ENCODE measurements at places on chromosomes 12 and 14. TPM values are rescaled to one million over a fixed set of nuclear protein-coding genes. Genes with fewer than 3 reads are reported as not detected.

GRCh38 chr14:91140672-91141071 is 26.8 kb downstream of the DGLUCY start:
- ATAC-seq, result no peak

DNA sequence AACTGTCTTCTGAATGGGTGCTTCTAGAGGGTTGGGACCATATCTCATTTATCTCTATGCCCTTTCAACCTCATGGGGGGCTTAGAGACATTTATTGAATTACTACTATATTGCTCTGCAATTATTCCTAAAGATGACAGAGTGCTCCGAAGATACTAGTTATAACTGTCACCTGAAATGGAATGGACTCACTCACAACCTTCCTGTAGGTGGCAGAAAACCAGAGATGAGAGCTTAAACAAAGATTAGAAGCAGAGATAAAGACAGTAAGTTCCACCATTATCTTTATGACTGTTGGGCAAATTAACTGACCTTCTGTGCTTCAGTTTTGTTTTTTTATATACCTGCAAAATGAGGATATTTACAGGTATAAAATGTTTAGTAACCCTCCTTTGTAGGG is 31.5 kb upstream of the GTF2A1 start:
- no peak for ATAC-seq

- ATAC-seq, result no peak
Observed at GRCh38 chr12:51306507-51306906, 17.5 kb downstream of the BIN2 start.

- ATAC-seq, result no peak
Observed at GRCh38 chr14:96162741-96163140, 41.9 kb upstream of the BDKRB2 start.

DNA sequence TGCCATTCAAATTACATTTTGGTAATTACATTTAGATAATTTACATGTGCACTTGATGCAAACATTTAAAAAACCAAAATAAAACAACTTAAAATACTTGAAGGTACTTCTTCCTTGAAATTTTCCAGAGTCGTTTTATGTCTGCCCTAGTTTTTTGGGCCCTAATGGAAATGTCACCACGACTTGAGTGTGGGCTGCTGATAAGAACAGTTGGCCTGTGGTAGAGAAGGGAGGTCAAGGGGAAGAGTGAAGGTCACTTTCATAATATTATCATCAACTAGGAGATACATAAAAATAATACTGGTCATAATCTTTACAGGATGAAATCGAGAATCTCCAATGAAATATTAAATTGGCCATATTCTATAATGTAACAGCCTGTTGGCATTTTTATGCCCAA is 23.1 kb downstream of the ZDHHC17 start:
- ATAC-seq, result no peak

- ATAC-seq, result no peak
Observed at GRCh38 chr14:51224551-51224950, 15.5 kb upstream of the TMX1 start.

DNA sequence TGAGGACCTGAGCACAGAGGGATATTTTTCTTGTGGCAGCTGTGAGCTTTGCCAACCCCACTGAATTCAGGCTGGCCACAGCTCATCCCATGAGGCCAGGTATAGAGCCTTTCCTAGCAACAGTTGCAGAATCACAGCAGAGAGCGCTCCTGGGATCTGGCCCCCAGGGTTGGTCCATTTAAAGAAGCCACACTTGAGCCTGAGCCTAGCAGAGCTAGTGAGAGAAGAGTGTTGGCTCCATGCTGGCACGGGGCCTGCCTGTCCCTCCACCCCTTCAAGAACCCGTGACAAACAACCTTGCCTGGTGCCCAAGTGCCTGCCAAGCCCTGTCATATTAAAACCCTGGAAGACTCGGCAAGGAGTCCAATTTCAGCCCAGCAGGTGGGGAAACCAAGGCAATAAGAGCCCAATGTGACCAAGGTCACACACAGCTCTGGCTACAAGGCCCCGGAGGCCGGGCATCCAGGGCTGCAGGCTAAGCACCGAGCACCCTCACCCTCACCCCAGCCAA is 91.6 kb downstream of the LRRC74A start:
- ATAC-seq, result no peak

- ATAC-seq, result no peak
Observed at GRCh38 chr14:88470542-88471440, 84.0 kb downstream of the PTPN21 start.

DNA sequence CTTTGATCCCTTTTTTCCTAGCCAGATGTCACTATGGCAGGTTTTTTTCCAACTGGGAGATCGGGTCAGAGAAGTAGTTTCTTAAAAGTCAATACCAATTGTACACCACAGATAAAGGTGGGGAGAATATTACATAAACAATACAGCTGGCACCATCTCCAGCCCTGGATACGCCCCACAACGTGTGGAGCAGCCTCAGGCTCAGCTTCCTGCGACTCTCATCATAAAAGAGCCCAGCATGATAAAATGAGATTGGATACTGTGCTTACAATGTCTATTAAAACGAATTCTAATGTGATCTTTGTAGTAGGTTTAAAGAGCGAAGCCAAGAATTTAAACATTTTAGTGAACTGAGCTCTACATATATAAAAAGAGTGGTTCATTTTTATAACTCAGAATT is 21.5 kb downstream of the EFCAB11 start:
- no peak for ATAC-seq

- ATAC-seq, result peak; percentile 51
Observed at GRCh38 chr12:4421590-4422031, 24.0 kb downstream of the FGF6 start.

- peak; percentile 96 for ATAC-seq
Observed at GRCh38 chr12:7832059-7832696, 40.5 kb downstream of the SLC2A14 start.

DNA sequence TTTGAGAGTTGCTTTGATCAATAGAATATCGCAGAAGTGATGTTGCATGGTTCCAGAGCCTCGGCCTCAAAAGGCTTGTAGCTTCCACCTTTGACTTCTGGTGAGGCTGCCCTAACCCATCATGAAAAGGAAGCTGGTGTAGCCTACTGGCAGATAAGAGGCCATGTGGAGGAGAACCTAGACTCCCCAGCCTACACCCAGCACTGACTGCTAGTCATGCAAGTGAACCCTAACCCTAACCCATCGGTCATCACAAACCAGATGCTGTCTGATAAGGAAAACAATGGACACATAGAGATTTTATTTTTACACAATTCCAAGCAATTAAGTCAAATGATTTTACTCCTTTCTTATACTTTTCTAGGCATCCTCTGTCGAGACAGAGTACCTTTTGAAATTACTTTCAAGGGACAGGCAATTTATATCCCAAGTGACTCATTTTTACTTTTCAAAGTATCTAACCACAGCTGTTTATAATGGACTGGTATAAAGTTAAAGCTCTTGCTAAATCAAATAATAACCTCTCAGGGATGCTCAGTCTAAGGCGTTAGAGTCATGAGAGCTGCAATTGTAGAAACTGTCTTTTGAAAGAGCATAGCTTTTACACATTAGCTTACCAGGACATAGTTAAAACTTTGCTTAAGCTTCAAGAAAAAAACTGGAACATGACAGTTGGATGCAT is 17.6 kb downstream of the PTPRB start:
- no peak for ATAC-seq

DNA sequence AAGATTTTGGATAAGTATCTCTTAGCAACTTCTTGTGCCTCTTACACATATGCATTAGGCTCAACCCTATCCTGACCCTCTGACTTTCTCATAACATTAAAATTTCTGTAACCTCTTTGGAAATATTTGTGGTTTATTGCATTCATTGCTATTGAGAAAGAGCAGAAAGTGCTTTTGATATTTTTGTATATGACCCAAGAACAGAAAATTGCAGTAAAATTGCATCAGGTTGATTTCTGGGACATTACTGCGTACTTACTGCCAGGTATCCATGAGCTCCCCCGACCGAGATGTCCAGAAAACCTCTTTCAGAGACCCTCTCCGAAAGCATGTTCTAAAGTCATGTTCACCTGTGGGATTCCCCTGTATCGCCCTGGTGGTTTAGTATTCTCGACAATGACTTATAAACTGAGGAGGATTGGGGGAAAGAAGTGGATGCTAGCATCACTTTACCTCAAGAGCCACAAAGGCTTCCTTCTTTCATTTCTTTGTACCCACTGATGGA is 14.5 kb upstream of the IL22 start:
- peak; percentile 73 for ATAC-seq

DNA sequence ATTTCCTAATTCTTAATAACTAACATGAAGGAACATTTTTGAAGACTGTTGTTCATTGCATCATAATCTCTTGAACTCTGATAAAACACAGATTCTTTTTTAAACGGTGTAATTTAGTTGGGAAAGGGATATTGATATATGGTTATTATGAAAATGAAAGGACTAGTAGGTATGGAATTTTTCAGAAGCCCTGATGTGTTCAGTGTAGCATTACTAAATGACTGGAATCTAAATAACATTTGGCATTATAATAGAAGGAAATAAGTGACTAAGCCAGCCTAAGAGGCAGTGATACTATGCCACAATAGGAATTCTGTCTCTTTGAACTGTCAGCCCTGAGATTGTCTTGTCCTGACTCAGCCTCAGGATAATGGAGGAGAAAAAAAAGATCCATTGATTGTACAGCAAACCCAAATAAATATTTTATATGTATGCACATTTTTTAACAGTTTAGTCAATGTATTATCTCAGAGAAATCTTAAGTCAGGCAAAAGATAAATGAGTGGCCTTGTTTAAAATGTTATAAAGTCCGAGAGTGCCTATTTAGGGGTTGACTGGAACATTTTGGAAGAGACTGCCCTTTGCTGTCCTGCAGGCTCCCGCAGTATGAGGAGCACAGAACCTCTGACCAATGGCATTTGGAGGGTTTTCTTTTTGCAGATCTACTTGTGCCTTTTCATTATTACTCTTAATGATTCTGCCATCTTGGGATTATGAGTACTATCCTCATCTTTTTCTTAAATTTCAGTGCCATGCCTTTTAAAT is 271.2 kb downstream of the EGLN3 start:
- ATAC-seq, result no peak

GRCh38 chr14:38079268-38079667 is 128.4 kb upstream of the SSTR1 start:
- peak; percentile 89 for ATAC-seq

- ATAC-seq, result no peak
Observed at GRCh38 chr12:56122637-56123036, 4.6 kb downstream of the ZC3H10 start.

- no peak for ATAC-seq
Observed at GRCh38 chr12:13576935-13577500, 380.5 kb downstream of the EMP1 start.

DNA sequence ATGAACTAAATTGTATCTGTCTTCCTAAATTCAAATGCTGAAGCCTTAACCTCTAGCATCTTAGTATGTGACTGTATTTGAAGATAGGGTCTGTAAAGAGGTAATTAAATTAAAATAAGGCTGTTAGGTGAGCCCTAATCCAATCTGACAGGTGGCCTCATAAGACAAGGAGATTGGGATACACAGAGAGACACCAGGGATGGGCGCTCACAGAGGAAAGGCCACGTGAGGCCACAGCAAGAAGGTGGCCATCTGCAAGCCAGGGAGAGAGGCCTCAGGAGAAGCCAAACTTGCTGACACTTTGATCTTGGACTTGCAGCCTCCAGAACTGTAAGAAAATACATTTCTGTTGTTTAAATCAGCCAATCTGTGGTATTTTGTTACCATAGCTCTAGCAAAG is 110.6 kb downstream of the GTF2A1 start:
- ATAC-seq, result no peak

- no peak for ATAC-seq
Observed at GRCh38 chr14:36797634-36798033, 136.0 kb downstream of the PAX9 start.

DNA sequence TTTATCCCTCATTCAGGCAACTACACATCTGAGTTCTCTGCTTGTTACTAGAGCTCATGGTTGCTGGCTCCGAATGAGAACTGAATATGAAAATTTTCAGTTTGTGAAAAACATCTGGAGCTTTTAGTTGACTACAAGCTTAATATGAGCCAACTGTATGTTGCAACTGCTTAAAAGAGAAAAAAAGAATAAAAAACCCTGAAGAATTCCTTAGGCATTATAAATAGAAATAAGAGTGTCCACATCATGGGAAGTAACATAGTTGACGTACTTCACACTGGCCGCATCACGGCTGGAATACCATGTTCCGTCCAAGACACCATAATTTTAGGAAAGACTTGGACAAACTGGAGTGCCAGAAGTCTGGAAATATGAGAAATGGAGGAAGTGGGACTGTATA is 57.9 kb downstream of the PDE3A start:
- ATAC-seq, result no peak

Gene NKX2-8
- not detected for total RNA-seq

Gene TAS2R14
- total RNA-seq, result 2.4 TPM

Gene MFAP5
- not detected for total RNA-seq

Gene PSMA3
- total RNA-seq, result 190 TPM

Gene GMFB
- 22.8 TPM for total RNA-seq

Gene CLEC4D
- total RNA-seq, result not detected

Gene PTPN21
- total RNA-seq, result not detected

Gene ALDH1L2
- 0.35 TPM for total RNA-seq

Gene FAM181A
- not detected for total RNA-seq

Gene APOF
- total RNA-seq, result not detected

Gene ZFHX2
- 2.1 TPM for total RNA-seq

Gene MGAT4C
- total RNA-seq, result not detected

Gene C1QL4
- total RNA-seq, result not detected

Data from activated T-helper 17 cell treated with anti-CD3 and anti-CD28 coated beads, Interleukin-2, amount 50 U/mL, for 72 hours (primary cell).